ENCODE measurements at places on chromosomes 6 and 20.

DNA sequence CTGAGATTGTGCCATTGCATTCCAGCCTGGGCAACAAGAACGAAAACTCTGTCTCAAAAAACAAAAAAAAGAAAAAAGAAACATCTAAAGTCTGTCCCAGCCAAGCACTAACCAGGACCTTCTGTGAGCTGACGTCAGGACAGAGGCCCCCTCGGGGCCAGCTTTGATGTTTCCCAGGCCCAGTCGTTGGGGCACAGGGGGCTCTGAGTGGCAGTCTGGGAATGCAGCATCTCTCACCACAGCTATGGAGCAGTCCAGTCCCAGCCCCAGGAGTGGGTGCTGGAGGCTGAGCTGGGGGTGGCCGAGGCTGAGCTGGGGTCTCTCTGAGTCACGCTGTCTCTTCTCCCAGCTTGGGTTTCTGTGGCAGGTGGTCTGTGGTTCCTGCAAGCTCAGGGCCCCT lies 46.0 kb upstream of the SRF start:
- no peak for DNase-seq

DNA sequence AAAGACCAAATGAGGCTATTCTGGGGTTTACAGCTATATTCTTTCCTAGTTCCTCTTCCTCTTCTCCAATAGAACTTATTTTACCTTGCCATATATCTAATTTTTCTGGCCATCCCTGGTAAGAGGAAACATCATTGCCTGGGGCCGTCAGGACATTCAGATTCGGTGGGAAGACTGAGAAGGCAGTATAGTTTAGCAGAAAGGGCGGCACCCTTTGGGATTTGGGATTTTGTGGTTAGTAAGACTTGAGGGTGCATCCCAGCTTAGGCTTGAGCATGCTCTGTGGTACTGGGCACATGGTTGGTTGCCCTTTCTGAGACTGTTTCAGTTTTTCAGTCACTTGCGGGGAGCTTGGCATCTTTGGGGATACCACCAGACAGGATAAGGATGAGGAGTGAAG lies 21.1 kb downstream of the SCUBE3 start:
- no peak for DNase-seq

- DNase-seq, result peak; percentile 42
Measured at GRCh38 chr20:59007665-59008511, 834 bp upstream of the CTSZ start.

DNA sequence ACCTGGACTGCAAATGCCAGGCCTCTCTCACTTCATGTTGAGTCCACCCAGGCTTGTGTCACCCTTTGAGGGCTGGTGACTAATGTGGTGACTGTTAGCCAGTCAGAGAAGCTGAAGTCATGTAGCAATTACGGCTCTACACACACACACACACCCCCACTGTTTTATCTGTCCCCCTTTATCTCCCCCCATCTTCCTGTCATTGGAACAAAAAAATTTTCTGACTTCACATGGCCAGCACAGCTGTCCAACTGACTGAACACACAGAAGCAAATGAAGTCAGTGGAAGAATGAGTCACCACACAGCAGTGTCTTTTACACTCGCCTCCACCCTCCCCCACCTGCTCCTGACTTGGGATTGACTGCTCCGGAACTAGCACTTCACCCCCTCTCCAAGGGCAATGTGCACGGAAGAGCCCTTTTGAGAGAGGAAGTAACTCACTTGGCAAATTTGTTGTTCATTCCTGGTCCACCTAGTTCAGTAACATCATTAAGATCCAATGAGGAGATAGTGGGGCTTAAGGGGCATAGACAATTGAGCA lies 198.0 kb downstream of the RNF144B start:
- DNase-seq, result no peak

DNA sequence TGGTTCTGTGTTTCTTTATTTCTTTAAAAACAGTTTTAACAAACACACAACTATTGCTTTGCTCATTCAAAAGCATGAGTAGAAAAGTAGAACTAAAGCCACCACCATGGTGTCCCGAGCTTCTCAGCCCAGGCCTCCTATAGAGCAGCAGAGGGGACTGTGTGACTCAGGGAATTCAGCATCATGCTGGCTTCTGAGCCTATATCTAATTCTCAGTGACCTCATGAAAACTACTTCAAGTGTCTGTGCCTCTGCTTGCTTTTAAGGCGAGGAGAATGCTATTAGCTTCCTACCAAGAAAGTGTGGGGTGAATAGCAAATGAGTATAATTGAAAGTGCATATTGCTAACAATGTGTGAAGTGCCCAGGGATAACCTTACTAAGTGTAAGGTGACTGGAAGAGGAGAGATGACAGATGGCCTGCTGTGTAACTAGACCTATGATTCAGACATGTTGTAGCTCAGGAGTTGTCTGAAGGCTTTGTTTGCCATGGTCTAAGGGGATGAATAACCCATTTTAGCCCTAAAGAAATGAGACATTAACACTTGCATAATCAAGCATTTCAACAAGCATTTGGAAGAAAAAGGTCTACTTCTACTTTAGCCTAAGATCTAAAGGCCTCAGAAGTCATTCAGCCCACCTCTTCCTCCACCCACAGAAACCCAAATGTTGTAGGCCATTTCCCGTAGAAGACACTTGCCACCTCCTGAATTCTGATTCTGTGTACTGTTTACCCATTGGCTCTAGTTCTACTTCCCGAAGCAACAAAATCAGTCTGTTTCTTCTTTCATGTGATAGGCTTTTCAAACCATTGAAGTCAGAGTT lies 121.5 kb upstream of the ARG1 start:
- no peak for DNase-seq

DNA sequence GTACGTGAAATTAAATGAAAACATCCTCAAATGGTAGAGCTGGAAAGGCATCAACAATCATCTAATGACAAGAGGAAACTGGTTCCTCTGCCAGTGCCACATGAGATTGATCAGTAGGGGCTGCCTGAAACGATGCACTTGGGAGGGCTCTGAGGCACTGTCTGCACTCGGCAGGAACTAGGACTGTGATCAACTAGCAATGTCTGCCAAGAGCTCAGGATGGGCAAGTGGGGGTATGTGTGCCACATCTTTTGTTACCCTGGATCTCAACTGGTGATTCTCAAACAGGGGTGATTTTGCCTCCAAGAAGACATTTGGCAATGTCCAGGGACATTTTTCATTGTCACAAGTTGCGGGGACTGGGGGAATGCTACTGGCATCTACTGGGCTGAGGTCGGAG lies 1.9 kb downstream of the BPIFB6 start:
- DNase-seq, result no peak

- DNase-seq, result no peak
Measured at GRCh38 chr20:47191074-47191673, 165.3 kb downstream of the ZMYND8 start.

GRCh38 chr6:125153391-125154117 lies at the start of gene TPD52L1:
Gene TPD52L1 (plus strand): TSS chr6:125153773. CDS start chr6:125153952, 179 bp downstream.
- DNase-seq, result peak; percentile 63
